GM12864 (cell line): ENCODE measurements at places on chromosomes 16 and 17.

DNA sequence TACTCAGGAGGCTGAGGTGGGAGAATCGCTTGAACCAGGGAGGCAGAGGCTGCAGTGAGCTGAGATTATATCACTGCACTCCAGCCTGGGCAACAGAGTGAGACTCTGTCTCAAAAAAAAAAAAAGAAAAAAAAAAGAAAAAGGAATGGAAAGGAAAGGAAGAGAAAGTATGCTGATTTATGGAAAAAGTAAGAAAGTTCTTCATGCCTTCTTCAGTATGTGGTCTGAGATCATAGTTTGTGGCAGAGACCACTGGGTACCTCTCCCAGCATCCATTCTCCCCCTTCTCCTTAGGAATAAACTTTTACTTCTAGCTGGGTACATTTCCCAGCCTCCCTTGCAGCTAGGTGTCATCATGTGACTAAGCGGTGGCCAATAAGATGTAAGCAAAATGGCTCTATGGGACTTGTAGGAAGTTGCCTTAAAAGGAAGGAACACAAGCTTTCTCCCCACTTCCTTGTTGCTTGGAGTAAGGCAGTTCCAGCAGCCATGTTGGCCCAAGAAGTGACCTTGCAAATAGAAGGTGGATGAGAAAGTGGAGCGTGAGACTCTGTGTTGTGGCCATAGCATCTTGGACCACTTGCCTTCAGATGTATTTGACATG is 26.1 kb upstream of the XPO6 start:
- DNase-seq, result no peak

DNA sequence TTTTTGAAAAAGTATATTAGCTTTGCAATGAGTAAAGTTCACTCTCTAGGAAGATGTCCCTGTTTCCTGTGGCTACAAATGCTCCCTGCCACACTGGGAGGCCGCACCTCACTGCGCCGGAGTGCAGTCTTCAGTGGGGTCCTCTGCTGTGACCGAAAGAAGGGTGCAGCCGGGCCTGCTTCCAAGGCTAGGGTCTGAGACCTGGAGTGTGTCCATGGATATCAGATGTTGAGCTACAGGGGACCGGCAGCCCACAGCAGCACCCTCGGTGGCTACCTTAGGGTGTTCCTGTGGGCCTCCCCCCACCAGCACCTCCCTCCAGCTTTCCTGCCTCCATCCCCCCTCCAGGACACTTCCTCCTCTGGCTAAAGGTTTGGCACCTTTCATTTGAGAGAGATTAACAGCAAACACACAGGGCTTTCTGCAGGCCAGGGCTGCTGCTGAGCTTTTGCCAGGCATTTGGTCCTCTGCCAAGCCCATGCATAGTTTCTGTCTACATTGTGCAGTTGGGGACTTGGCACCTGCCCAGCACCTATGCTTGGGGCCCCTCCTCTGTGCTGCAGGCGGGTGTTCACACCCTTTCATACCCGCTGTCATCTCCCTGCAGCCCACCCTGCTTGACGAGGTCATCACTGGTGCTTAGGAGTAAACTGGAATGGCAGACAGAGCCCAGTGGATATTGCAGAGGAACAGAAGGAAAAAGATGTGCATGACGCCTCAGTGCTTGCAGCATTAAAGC is 33.8 kb upstream of the CRISPLD2 start:
- DNase-seq, result no peak

DNA sequence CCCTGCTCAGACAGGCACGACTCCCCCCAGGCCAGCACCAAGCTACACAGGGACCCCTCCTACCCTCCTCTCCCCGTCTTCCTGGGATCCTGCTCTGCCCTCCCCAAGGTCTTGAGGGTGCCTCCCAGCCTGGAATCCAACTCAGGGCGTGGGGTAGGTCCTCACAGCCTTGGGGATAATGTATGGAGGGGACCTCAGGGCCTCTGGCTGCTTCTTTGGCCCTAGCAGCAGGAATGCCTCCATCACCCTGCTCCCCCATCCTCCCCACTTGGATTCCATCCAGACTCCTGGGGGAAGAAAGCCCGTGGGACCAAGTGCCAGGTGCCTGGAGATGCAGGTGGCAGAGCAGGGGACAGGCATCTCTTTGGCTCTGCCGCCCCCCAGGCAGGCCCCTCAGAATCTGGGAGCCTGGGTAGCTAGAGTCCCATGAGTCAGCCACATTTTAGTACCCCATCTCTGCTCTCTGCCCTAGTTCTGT is 10.7 kb upstream of the STAC2 start:
- no peak for DNase-seq

DNA sequence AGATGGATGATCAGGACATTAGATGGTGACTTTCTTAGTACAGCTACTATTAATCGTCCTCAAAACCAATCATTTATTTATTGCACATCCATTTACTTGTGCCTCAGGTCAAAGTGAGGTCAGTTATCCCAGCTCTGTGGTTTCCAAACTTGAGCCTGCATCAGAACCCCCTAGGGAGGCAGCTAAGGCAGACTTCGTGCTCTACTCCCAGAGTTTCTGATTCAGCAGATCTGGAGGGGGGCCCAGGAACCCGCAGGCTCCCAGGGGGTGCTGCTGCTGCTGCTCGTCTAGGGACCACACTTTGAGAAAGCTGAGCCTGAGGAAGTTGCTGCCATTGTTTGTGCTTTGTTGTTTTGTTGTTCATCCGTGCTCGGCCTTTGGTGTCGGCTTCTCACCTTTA is 44.0 kb upstream of the CLEC18B start:
- no peak for DNase-seq

DNA sequence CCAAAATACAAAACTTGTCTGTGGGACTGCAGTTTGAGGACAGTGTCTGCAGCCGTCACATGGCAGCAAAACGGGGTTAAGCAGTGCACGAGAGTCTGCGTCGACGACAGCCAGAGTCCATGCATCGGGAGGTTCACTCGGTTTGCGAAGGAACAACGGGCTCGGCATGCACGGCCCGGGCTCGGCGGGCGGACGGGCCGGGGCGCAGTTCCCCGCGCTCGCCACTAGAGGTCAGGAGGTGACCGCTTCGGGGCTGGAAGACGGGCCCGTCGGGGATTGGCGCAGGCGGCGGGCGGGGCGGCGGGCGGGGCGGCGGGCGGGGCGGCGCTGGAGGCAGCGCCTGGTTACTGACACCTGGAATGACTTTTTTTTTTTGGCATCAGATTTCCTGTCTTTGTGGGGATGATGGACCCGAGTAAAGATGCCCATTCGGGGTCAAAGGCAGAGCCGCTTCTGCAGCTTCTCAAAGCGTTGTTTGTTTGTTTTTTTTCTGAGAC is 6.5 kb downstream of the SCGB1C2 start:
- DNase-seq, result no peak

GRCh38 chr16:54817432-54817831 is 113.2 kb upstream of the IRX5 start:
- DNase-seq, result no peak

DNA sequence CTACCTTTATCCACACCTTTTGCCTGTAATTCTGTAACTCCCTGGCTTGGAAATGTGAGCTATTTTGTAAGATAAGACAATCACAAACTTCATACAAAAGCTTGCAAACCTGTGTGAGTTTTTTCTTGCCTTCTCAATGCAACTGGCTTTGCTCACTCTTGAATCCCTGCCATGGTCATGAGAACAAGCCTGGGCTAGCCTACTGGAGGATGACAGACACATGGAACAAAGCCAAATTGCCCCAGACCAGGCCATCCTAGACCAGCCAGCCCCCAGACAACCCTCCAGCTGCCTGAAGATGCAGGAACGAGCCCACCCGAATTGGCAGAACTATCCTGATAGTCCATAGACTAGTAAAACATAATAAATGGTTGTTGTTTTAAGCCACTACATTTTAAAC is 466.6 kb upstream of the ERCC4 start:
- DNase-seq, result no peak

DNA sequence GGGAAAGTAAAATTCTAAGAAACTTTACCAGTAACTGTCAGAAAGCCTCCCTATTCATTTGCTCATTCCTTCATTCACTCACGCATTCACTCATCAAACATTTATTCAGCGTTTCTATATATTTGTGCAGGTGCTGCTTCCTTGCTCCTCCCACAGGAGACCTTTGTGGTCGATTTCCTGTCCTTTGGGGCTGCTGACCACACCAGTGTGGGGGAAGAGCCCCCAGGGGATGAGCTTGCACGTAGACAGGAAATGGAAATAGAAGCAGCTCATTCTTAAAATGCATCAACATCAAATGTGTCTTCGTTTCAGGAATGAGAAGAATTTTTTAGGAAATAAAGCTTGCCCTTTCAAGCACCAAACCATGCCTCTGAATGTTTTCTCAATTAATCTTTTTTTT is 9.6 kb downstream of the PIK3R6 start:
- DNase-seq, result peak; percentile 90

GRCh38 chr16:27511657-27512448 is 37.9 kb downstream of the GTF3C1 start:
- DNase-seq, result no peak

DNA sequence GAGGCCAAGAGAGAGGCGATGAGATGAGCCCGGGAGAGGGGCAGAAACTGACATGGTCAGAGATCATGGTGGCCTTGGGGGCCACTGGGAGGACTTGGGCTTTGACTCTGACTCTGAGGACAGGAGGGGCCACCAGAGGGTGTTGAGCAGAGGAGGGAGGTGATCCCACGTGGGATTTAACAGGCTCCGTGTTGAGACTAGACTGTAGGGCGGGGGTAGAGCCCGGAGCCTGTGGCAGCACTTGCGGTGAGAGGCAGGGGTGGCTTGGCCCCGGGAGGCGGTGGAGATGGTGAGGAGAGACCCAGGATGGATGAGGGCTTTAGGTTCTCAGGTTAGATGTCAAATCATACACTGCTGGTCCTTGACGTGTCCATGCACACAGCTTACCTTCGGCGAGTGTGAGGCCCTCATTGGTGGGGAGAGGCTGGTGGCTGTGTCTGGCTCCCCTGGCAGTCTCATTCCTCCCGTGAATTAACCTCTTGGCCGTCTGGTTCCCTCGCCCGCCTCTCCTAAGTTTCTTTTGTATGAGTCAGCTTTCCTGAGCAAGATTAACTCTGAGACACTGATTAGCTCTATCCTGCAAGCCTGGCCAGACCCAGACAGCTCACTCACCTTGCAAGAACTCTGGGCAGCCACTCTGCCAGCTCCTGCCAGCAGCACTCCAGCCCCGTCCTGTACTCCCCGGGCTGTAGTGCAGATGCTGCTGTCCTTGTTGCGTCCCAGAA is 39.7 kb downstream of the VPS35L start:
- DNase-seq, result no peak

GRCh38 chr17:82889496-82890338 is 49.9 kb upstream of the ZNF750 start:
- no peak for DNase-seq

DNA sequence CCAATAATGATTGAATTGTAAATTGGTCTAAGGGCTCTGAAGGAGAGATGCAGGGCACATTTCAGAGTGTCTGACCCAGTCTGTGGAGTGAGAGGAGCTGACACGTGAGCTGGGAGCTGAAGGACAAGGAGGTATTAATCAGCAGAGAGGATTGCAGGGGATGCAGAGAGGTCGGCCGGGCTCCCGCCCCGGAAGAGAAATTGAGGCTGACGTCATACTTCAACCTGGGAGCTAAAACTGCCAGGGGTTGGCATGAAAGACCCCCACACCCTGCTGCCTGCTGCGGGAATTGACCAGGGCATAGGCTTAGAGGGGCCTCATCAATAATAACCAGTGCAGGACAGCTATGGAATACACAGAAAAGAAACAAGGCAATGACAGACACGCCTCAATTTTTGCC is 53.6 kb upstream of the CLEC19A start:
- no peak for DNase-seq

GRCh38 chr16:14600164-14600563 is 29.9 kb downstream of the PARN start:
- no peak for DNase-seq

- no peak for DNase-seq
These were observed 140.0 kb downstream of the CHD9NB start for GRCh38 chr16:52912565-52913173.

DNA sequence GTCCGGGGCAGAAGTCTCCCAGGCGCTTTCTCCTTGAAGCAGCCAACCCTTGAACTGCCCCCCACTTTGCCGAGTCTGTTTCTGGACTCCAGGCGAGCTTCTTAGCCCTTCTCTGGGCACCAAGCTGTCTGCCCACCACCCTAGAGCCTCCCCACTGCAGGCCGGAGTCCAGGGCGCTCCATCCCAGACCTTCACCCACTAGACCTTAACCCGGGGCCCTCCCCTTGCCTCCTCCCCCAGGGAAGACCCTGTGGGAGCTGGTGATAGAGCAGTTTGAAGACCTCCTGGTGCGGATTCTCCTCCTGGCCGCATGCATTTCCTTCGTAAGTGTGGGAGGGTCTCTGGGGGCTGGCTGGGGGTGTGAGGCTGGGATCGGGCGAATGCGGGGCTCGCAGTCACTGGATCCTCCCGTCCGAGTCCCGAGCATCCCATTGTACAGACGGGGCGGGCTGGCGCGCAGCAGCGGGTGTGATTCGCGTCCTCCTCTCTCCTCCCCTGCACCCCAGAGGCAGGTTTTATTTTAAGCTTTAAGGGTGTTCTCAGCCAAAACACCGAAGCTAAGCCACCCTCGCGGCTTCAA is 1.1 kb downstream of the ATP2A1 start:
- no peak for DNase-seq

GRCh38 chr17:2909846-2910234 is 113.6 kb downstream of the RAP1GAP2 start:
- DNase-seq, result no peak

DNA sequence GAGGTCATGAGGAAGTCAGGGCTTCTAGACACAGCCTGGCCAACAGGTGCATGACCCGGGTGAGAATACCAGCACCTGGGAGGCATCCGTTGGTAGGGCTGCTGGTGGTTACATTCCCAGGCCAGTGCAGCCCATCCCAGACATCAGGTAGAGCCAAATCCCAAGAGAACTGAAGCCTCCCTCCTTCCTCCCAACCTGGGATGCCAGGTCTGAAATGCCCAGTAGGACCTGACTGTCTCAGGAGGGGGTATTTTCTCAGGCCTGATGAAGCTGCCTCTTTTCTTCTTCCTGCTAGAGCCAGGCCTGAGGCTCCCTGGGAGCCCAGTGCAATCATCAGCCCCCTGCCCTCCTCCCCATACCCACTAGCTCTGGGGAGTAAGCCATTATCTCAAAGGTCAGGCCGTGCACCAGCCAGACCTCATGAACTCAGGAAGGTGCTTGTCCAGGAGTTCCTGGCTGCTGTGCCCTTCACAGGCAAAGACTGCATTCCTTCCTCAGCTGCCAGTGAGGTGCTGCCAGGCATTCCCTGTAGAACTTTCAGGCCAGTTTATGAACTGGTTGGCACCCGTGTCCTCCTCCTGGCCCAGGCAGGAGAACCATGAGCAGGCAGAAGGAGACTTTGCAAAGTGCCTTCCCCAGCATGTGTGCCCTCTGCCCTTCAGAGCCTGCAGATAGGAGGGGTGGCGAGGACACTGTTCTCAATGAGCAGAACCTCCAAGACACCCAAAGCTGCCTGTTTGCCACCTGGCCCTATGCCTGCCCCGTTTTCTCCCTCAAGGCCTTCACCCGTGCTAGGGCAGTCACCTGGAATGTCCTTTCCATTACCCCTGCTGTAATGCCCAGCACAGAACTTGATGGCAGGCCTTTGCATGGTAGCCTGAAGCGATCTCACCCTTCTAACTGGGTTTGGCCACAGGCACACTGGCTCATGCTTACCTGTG is 7.6 kb downstream of the TBX2 start:
- no peak for DNase-seq
